Activated naive CD4-positive, alpha-beta T cell treated with anti-CD3 and anti-CD28 coated beads, Interleukin-2, amount 50 U/mL, for 16 hours (primary cell): ENCODE measurements at places on chromosomes 1 and 21.
A peak's percentile ranks its signal among the peaks of the same experiment; 100 is the strongest.

- no peak for DNase-seq
These were observed 3.1 kb downstream of the LRRC40 start for GRCh38 chr1:70202173-70202758.

- DNase-seq: no peak
These were observed 259.0 kb downstream of the FOXD2 start for GRCh38 chr1:47696737-47697441.

- no peak for DNase-seq
These were observed 89.9 kb downstream of the SGIP1 start for GRCh38 chr1:66623812-66624211.

- no peak for DNase-seq
These were observed 75.8 kb downstream of the NID1 start for GRCh38 chr1:235989105-235989504.

GRCh38 chr1:175089136-175089718, 21.6 kb downstream of the TNN start:
- no peak for DNase-seq

DNA sequence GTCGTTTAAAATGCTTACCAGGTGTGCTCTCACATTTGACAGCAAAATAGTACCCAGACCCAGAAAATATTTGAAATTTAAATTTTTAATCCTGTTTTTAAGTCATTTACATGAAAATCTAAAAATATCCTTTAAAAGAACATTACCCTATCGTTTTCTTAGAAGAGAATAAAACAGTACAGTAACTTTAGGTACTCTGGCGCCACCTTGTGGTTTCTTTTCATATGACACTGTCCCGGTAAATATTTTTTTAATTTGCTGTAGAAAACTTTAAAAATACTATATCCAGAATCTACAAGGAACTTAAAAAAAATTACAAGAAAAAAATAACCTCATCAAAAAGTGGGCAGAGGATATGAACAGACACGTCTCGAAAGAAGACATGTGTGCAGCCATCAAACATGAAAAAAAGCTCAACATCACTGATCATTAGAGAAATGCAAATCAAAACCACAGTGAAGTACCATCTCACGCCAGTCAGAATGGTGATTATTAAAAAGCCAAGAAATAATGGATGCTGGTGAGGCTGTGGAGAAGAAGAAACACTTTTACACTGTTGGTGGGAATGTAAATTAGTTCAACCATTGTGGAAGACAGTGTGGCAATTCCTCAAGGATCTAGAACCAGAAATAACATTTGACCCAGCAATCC, 129.2 kb downstream of the RGS21 start:
- peak; percentile 45 for DNase-seq

DNA sequence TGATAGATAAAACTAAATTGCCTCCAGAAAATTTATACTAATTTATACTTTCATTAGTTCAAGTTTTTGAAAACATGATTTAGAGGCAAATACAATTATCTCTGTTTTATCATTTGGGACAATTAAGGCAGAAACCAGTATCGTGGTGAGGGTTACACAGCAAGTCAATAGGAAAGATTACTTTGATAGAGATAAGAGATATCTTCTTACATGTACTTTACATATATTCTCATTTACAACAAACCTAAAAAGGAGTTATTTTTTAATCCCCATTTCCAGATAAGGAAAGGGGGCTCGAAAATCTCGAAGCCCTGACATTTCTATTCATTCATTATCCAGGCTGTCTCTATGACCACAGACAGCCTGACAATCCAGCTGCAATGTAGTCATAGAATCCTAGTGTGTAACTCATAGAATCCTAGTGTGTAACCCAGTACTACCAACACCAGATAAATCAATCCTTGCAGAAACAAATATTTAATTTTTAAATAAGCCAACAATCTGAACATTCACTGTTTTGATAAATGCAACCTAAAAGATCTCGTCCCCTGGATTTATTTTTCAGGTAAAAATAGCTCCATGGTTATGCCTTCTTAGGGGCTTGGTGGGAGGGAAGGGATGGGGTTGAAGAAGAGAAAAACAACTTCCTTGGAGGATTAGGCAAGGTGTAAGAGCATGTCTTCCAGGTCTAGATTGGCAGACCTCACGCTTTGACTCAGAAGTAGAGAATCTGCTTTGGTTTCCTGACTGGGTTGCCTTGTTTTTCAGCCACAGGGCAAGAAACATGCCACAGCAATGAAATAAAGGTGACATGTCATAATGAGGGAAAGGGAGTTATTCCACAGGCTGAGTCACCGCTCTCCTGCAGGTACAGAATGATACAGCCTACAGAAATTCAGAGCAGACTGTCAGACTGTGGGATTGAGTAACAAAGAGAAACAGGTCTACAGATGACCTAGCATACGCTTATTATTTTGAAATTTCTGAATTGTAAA, 45.6 kb downstream of the IRF2BP2 start:
- DNase-seq: no peak

DNA sequence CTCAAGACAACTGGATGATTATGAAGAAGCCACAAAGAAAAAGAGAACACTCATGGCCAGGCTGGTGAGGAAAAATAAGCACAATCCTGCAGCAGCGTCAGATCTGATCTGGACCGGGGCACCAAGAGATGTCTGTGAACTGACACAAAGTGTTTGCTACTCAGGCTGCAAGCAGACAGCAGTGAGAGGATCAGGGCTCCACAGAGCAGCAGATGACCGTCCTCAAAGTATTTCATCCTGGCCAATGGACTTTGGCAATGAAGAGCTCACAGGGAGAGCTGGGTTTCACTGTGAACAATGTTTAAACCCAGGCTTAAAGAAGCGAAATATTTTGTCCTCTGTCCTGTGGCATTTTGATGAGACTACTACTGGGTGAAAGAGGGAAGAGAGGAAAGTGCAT, 299.2 kb downstream of the GPATCH2 start:
- DNase-seq: no peak

GRCh38 chr1:203666609-203667008, 40.0 kb downstream of the ATP2B4 start:
- no peak for DNase-seq

GRCh38 chr1:232558954-232559353, 71.0 kb downstream of the SIPA1L2 start:
- DNase-seq: no peak

- no peak for DNase-seq
These were observed 70.2 kb upstream of the CDC42BPA start for GRCh38 chr1:227388214-227389168.

- DNase-seq: no peak
These were observed 2.3 kb downstream of the SRM start for GRCh38 chr1:11057477-11057876.

GRCh38 chr1:246377625-246378153, 129.4 kb downstream of the SMYD3 start:
- DNase-seq: no peak

DNA sequence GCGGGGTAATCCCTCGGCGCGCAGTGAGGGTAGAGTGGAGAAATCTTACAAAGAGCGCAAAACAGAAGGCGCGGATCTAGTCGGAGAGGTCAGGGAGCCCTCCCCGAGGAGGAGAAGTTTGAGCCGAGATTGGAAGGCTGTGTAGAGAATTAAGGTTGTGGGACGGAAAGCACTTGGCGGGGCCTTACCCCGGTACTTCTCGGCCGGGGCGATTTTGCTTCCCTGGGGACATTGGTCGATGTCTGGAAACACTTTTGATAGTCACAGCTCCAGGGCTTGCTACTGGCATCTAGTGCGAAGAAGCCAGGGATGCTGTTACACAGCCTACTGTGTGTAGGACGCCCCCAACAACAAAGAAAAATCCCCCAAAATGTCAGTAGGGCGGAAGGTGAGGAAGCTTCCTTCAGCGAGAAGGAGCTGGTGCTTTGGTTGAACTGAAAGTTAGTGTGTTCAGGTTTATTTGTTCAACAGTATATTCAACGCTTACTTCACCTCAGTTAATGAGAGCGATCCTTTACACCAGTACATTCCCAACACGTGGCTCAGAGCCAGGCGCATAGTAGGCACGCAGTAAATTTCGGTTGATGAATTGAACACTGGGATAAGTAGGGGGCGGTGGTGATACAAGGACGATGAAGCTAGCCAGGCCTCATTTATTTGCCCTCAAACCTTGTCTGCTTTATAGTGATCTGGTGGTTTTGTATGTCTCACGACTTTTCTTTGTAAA, 807 bp downstream of the CEP85 start:
- no peak for DNase-seq
